ENCODE measurements at places on chromosomes 12 and 14.
A peak's percentile ranks its signal among the peaks of the same experiment; 100 is the strongest.

- peak; percentile 15 for DNase-seq
These were observed 41.4 kb downstream of the DYRK4 start for GRCh38 chr12:4603421-4603820.

DNA sequence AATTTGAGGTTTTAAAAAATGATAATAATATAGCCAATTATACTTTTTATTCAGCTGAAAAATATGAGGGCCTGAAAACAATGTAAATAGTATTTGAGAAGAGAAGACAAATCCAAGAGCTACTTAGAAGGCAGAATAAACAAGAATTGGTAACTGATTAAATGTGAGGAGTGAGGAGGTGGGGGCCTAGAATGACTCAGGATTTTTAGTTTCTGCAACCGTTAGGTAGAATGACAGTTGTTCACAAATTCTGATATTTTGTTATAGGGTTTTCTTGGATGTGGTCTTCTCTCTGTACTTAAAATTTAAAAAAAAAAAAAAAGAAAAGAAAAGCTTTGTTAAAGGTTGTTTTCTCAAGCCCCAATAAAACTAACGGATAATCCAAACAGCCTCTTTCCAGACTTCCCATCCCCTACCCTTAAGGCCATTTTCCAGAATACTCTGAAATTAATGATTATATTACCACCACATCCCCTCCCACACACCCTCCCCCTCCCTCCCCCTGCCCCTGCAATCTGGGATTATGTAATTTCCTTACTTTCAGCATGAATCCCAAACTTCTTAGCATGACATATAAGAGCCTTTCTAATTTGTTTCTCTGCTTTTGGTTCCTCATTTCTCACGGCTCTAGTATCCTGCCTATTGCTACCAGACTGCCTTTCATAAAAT lies 50.4 kb downstream of the LRP6 start:
- DNase-seq, result no peak

GRCh38 chr14:69683971-69684370 lies 72.6 kb downstream of the SUSD6 start:
- DNase-seq, result no peak

GRCh38 chr12:20646239-20646827 lies 48.8 kb upstream of the SLCO1C1 start:
- DNase-seq, result peak; percentile 9

DNA sequence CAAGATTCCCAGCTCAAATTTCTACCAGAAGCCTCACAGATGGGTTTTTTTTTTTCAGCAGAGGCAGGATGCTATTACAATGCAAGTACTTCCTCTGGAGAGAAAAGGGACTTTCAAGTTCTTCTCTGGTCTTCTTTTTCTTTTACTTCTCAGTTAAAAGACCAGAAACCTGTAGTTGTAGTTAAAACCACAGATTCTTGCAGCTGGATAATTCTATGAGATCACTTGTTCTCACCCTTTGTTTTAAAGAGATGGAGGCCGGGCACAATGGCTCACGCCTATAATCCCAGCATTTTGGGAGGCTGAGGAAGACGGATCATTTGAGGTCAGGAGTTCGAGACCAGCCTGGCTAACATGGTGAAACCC lies 47.6 kb upstream of the OVCH1 start:
- DNase-seq, result no peak

DNA sequence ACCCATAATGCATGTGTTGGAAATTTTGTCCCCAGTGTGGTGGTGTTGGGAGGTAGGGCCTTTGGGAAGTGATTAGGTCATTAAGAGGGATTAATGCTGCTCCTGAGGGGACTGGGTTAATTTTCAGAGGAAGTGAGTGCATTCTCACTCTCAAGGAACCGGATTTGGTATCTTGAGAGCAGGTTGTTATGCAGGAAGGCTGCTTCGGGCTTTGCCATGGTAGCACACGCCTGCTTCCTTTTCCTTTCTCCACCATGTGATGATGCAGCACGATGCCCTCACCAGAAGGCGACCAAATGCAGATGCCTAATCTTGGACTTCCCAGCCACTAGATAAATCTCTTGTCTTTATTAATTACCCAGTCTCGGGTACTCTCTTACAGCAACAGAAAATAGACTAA lies 257.1 kb downstream of the SSPN start:
- no peak for DNase-seq

DNA sequence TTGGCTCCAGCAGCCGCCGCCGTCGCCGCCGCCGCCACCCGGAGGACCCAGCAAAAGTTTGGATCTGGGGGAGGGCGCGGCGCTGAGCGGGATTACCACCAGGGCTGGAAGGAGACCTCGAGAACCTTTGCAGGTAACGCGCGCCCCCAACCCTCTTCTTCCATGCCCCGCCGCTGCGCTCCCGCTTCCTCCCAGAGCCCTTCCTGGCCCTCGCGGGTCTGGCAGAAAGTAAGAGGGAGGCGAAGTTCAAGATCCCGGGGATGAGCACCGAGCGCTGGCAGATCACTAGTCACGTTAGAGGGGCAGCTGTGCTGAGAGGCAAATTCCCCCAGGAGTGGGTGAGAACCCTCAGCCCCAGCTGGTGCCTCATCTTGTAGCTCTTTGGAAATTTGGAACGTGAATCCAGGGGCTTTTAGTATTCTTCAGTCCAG lies 3.9 kb downstream of the FLRT2 start:
- peak; percentile 44 for DNase-seq

DNA sequence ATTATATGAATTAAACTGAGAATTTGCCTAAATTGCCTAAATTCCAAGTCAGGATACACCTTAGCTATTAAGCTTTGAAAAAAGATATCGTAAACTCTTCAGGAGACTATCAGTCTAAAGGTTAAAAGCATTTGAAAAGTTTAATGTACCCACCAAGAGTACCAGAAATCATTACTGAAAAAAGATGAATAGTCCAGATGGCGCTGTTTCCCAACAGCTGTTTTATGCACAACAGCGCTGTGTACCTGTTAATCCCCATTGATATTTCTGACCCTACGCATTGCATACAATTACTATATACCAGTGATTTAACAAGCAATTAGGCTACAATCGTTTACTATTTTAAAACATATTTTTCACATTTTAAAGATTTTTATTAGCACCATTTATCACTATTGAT lies 185.0 kb downstream of the PLCZ1 start:
- no peak for DNase-seq

DNA sequence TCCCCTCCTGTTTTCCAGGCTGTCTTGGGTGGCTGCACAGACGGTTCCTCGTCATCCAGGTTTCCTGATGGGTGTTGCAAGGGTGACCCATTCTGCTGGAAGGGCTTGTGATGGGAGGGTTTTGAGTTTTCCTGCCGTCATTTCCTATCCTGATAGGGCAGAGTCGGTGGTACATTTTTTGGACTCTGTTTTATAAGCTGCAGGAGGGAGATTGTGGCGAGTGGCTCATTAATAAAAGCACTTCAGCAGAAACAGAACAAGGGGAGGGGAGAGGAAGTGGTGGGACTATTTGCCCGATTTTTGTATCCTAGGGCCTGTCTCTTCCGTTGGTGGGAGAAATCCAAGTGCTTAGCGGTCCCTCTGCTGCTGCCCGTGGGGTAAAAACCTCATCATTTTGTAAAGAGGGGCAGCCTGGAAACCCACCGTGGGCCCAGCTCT lies 40.0 kb downstream of the TSPAN9 start:
- no peak for DNase-seq

GRCh38 chr12:116406529-116406928 lies 129.0 kb upstream of the MED13L start:
- DNase-seq, result no peak

- peak; percentile 14 for DNase-seq
These were observed 405.7 kb downstream of the ZFP36L1 start for GRCh38 chr14:68386950-68387779.

DNA sequence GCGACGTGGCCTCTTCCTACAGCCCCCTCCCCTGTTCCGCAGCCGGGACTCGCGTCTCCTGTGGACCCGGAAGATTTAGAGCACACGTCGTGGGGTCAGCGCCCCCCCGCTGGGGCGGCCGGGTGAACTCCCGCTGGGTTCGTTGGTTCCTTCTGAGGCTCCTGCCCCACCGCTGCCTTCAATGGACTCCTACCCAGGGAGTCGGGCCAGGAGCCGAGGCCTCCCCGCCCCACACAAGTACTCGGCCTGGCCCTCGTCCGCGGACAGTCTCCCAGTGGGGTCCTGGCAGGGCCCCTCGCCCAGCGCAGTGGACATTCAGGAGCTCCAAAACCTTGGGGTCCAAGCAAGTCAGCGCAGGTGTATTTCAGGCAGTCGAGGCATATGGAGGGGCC lies 1.2 kb downstream of the MMP17 start:
- DNase-seq, result no peak

GRCh38 chr12:47268501-47269454 lies 189.0 kb upstream of the AMIGO2 start:
- DNase-seq, result no peak
